ENCODE measurements at places on chromosomes 3 and 15.

- no peak for DNase-seq
These were observed 499.4 kb upstream of the MDFIC2 start for GRCh38 chr3:70811880-70812279.

- no peak for DNase-seq
These were observed 101.3 kb downstream of the MYH15 start for GRCh38 chr3:108408883-108409799.

DNA sequence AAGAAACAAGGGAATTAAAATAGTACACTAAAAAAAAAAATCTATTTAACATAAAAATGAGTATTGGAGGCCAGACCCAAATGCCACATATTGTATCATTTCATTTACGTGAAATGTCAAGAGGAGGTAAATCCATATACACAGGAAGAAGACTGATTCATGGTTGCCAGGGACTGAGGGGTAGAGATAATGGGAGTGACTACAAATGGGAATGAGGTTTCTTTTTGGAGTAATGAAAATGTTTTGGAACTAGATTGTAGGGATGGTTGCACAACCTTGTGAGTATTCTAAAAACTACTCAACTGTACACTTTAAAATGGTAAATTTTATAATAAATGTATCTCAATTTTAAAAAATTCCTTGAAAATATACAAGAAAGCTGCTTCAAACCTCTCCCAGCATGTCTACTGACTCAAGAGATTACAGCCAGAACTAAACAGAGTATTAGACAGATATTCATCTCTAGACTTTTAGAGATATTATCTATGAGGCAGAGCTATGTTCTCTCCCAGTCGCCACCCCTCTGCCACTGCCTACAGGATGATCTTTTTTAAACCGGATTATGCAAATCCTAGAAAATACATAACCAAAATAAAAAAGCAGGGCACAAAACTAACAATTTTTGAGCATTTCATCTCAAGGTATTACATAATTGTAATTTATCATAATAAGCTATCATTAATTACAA lies 6.2 kb downstream of the HLTF start:
- DNase-seq: no peak

DNA sequence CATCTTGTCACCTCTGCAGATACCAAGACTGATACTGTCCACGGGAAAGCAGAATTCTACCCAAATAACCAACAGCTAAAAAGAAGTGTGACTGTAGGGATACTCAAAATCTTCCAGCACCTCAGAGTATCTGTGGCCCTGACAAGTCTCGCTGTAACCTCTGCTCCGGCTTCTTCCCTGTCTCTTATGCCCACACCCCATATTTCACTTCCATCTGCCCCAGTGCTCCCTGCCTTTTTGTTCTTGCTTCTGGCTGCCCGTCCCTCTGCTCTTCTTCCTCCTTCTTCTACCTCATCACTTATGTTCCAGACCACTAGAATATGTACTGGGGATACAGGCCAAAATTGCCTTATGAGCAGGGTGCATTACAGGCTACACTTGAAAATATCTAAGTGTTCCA lies 45.4 kb downstream of the CRTAP start:
- no peak for DNase-seq

DNA sequence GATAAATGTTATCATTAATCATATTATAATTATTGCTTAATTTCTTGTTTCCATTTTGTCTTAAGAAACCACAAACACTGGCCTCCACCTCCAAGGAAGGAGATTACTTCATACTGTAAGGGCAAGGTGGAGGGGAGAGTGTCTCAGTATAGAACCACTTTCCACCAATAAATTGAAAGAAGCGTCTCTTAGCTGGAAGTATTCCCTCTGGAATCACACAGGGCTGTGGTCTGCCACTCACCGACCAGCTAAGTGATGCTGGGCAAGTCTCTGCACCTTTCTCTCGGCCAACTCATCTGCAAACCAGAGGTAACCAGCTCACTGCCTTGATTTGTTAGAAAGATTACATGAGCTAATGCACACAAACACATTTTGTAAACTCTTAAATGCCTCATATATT lies 63.1 kb downstream of the EIF4E3 start:
- DNase-seq: no peak

DNA sequence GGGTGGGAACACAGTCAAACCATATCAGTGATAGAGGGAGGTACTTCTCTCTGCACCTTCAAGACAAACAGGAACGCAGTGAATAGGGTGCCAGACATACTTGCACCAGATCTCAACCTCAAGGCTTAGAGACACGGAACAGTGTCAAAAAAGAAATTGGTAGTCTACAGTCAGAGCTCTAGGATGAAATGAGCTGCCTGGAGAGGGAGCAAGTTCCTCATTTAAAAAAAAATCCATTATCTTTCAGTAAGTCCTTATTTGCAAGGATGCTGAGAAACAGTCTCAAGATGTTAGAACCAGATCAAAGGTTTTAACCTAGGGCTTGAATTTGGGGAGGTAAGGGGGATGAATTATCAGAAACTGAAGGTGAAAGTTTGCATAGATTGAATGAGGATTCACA lies 20.2 kb upstream of the LMCD1 start:
- DNase-seq: no peak

DNA sequence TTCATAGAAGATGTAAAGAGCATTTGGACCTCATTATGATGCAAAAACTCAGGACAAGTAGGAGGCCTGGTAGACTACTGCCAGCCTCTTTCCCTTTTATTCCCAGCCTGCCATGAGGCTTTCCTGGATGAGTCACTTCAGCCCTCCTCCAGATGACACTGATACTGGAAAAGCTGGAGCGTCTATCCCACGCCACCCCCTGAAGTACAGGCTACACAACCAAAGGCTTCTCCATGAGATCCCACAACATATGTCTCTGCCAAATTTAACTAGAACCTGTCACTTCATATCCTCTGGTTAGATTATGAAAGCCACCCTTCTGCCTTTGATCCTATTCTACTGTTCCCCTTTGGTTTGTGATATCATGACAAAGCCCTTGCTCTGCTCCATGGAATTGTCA lies 56.1 kb upstream of the CPNE4 start:
- DNase-seq: no peak

- DNase-seq: no peak
These were observed 26.9 kb upstream of the AVEN start for GRCh38 chr15:34065941-34066340.

DNA sequence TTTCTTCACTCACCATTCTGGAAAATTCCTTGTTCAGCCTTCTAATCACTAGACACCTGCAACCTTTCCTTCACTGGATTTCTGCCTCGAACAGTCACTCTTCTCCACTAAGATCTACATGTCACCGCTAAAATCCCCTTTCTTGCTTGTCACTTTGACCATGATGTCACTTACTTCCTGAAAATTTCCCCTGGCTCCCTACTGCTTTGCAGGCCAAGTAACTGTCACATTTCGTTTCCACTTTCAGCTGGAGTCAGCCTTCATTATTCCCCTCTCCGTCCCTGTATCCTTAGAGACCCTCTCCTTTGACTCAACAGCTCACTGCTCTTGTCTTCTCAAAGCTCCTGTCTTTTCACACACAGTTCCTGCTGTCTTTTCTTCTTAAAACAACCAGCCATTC lies 15.9 kb downstream of the CHL1 start:
- no peak for DNase-seq

- DNase-seq: no peak
These were observed 843 bp downstream of the ATG7 start for GRCh38 chr3:11272906-11273574.
